Stimulated activated CD4-positive, alpha-beta T cell treated with anti-CD3 and anti-CD28 coated beads, Interleukin-15, amount 100 ng/mL, for 24 hours (primary cell): ENCODE measurements at places on chromosomes 7 and 10.

- no peak for DNase-seq
Observed at GRCh38 chr10:66591865-66592264, 334.0 kb upstream of the LRRTM3 start.

GRCh38 chr10:101939008-101939648 is 95.5 kb upstream of the KCNIP2 start:
- DNase-seq, result no peak

DNA sequence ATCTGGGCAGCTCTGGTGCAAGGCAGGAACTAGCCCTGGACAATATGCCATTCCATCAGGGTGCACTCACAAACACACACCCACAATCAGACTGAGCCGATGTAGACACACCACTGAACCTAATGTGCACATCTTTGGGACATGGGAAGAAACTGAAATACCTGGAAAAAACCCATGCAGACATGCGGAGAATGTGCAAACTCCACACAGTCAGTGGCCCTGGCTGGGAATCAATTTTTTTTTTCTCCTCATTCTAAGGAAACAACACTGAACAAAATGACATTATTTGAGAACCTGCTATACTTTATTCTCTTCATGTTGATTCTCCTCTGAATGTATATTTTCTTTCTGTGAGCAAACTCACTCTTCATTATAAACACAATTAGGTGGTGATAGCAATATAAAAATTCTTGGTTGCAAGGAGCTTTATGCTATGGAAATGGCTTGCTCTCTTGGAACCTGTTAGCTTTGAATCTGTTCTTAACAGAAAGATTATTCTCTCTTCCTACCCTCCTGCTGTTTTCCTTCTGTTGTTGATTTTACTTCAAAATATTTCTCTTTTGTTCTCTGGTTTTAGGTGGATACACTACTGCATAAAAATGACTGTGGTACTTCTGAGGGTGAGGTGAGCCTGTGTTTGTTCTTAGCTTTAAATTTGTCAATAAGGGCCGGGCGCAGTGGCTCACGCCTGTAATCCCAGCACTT is 33.0 kb upstream of the MICU1 start:
- DNase-seq, result no peak

DNA sequence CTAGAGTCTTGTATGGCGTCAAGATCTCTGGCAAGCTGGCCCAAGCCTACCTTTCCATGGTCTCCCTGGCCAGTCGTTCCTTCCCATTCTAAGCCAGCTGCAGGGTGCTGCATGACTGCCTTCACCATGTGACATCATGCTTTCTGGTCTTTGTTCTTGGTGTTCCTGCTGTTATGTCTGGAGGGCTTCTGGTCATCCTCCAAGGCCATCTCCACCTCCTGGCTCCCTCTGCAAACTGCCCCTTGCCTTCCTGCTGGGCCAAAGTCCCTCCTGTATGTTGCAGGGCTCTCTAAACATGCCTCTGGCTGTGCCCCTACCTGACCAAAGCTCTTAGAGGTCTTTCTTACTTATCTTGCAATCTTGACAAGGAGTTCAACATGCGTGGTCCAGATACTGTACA is 44.4 kb upstream of the SHH start:
- no peak for DNase-seq

DNA sequence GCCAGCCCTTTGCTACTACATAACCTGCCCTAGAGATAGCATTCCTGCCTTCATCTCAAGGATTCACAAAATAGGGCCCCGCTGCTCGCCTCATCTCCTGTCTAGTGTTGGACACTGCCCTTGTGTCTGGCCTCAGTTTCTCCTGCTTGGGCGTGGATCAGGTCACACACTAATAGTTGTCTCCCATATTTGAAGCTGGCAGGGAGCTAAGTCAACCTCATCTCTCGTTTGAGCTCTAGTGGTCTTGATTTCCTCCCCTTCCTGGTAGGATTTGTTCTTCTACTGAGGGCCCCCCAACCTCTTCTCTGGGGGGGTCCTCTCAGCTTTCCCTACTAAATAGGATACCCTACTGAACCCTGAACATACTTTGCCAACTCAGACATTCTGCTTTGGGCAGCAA is 42.2 kb downstream of the ADCYAP1R1 start:
- DNase-seq, result no peak

DNA sequence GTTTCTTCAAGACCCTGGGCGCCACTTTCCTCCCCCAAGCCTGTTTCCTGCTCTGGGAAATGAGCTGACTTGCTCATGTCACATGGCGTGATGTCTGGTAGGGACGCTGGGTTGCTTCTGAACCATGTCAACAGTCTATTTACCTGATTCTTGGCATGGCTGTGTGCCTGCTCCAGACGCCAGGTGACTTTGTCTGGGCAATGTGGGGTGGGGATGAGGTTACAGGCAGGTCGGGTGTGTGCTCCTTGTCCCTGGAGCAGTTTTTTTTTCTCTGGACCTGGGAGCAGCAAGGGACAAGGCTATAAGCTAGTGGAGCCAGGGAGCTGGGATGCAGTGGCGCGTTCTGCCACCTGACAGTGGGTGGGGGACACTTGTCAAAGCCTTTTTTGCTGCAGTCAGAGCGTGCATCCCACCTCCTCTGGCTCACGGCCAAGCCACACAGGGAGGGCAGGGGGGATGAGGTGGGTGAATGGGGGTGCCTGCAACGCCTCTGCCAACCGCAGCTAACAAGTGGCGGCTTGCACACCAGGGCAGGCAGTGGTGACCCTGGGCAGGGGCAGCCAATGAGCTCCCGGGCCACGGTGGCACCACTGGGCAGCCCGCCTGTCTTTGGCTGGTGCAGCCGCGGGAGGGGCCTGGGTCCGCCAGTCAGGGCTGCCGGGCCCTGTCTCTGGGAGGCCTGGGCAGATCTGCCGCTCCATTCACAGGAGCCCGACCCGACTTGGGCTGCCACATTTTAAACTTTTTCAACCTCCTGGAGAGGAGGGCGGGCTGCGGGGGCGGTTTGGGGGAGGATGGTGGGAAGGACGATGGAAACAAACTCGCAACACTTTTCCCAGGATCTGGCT is 22.9 kb downstream of the DNAJB12 start:
- peak; percentile 94 for DNase-seq

DNA sequence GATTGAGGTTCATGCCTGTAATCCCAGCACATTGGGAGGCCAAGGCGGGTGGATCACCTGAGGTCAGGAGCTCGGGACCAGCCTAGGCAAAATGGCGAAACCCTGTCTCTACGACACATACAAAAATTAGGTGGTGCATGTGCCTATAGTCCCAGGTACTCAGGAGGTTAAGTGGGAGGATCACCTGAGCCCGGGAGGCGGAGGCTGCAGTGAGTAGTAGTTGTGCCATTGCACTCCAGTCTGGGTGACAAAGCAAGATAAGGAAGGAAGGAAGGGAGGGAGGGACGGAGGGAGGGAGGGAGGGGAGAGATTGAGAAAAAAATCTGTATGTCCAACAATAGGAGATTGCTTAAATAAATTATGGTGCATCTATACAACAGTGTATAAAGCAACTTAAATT is 13.2 kb downstream of the TLL2 start:
- DNase-seq, result no peak

DNA sequence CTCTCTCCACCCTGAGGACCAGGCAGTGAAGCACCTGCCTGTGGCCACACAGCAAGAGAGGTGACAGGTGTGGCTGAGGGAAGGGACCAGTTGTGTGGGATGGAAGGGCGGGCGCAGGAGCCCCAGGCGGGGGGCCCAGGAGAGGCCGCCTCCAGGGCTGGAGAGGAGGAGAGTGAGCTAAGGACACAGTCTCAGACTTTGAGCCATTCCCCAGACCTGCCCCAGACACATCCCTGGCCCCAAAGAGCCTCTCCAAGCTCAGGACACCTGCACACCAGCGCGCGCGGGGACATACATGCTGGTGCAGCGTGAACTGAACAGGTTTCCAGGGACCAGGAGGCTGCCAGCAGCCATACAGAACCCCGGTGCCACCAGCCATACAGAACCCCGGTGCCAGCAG is 237.3 kb downstream of the MAD1L1 start:
- DNase-seq, result no peak

GRCh38 chr10:71309919-71310318 is 9.1 kb upstream of the SLC29A3 start:
- DNase-seq, result no peak

DNA sequence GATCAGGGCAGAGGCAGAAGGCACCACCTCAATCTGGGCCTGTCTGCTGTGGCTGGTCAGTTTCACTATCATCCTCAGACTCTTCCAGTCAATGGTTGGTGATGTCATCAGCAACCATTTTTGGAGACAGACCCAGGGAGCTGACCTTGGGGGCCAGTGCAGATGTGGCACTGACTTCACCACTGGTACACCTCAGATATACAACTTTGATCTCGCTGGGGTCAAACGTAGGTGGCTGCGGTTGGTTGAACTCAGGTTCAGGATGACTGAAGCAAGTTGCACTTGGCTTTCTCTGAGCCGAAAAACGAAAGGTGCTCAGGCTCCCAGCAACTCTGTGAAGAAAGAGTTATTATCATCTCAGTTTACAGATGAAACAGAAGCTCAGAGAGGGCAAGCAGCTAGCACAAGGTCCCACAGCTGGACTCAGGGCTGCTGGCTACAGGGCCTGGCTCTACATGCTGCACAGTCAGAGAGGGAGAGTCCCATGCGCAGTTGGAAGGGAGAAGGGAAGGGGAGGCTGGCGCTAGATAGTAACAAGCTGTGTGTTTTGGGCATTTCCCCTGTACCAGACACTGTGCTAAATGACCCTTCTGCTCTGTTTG is 27.2 kb downstream of the ANKRD16 start:
- DNase-seq, result no peak

- no peak for DNase-seq
Observed at GRCh38 chr10:36023939-36024338, 381.8 kb upstream of the FZD8 start.

DNA sequence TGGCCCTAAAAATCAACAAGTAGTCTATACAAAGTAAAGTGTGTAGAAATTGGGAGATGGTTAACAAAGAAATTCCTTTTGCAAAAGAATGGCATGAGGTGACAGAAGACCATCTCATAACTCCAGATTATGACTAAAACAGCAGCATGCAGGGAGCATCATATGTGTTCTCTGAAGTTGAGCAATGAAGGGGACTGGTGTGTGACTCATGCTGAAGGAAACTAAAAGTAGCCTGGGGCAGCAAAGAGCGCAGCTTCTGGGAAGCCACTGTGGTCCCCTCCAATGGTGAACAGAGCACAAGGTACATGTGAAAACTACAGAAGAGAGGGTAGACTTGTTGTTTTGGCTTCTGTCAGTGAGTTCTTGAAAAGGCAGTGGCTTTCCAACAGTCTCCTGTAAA is 133.4 kb downstream of the MACC1 start:
- DNase-seq, result no peak

- no peak for DNase-seq
Observed at GRCh38 chr10:96266118-96266770, 5.1 kb downstream of the BLNK start.

GRCh38 chr10:124465003-124465776 is 3.6 kb downstream of the LHPP start:
- DNase-seq, result no peak
